ENCODE measurements at places on chromosomes 2 and 18.

DNA sequence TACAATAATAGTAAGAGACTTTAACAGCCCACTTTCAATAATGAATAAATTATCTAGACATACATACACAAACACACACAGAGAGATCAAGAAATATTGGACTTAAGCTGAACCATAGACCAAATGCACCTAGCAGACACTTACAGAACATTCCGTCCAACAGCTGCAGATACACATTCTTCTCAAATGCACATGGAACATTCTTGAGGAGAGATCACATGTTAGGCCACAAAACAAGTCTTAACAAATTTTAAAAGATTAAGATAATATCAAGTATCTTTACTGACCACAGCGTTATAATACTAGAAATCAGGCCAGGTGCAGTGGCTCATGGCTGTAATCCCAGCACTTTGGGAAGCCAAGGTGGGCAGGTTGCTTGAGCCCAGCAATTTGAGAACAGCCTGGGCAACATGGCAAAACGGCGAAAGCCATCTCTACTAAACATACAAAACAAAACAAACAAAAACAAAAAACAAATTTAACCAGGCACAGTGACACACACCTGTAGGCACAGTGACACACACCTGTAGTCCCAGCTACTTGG is 7.4 kb downstream of the CERKL start:
- no peak for DNase-seq

DNA sequence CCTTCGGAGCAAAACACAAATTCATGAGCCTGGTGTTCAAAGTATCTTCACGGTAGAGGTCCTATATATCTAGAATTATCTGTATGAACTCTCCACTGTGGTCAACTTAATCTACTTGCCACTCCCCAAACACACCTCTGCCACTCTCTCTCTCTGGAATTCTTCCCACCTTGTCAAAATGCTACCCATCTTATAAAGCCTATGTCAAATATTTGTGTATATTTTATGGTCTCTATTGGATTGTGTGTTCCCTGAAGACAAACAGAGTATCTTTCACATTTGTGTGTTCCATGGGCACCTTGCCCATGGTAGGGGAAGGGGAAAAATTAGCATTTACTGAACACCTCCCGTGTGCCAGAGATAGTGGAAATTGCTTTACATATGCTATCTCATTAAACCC is 83.2 kb upstream of the ATL2 start:
- DNase-seq, result no peak

- DNase-seq, result no peak
Observed at GRCh38 chr2:54595999-54596902, 127.2 kb upstream of the EML6 start.

DNA sequence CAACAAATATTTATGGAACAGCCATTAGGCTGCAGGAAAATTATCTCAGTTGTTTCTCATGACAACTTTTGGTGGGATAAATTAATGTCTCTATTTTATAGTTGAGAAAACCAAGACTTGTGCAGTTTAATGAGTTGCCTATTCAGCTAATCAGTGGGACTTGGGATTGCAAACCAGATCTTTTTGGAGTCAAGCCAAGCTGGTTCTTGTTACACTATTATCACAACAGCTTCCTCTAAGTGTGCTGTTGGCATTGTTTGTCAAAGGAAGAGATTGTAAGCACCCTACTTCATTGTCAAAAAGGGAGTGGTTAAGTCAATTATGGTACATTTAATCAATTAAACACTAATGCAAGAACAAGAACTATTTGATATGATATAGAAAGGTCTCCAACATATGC is 119.2 kb downstream of the PAX3 start:
- no peak for DNase-seq

DNA sequence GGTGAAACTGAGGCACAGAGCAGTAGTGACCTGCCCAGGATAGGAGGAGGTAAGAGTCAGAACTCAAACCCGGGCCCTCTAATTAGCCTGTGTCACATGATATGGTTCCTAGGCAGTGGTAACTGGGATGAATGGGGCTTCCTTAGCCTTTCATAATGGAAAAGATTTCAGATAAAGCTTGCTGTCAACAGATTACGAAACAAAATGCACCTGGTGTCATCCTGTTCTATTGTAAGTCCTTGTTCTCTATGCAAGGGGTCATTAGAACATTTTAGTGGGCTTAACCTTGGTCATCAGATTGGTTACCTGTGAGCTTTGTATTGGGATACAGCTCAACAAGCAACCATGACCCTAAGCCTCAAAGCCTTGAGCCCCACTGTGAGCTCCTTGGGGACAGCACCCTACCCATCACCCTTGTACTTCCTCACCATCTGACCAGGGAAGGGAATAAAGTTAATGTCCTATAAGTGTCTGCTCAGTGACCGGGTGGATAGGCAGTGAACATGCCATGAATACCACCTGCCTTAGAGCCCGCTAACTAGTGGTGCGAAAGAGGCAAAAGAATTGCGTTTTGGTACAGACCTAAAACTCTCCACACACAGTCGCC is 70.3 kb upstream of the RMDN2 start:
- no peak for DNase-seq

All from right renal pelvis (tissue), 4 donors.